AG08395 (cell line): ENCODE measurements at places on chromosomes 13 and 19.

GRCh38 chr13:110130431-110130830 is 176.5 kb downstream of the COL4A1 start:
- no peak for DNase-seq

DNA sequence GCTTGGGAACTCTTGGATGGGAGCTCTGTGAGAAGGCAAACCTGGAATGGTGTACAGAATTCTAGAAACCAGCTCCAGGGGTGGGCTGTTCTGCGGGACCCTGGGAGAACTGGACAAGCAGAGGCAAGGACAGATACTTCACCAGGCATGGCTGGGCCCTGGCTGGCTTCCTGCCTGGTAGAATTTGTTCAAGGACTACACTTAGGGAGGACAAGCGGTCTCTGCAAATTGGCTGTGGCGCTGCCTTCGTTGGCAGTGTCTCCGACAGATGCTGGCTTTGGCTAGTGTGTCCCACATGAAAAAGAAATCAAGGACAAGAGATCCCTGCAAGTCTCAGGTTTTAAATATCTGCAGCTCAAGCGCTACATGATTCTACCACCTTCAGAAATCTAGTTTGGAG is 12.4 kb downstream of the CEBPG start:
- no peak for DNase-seq

- no peak for DNase-seq
Measured at GRCh38 chr19:29593869-29594268, 12.2 kb upstream of the POP4 start.

DNA sequence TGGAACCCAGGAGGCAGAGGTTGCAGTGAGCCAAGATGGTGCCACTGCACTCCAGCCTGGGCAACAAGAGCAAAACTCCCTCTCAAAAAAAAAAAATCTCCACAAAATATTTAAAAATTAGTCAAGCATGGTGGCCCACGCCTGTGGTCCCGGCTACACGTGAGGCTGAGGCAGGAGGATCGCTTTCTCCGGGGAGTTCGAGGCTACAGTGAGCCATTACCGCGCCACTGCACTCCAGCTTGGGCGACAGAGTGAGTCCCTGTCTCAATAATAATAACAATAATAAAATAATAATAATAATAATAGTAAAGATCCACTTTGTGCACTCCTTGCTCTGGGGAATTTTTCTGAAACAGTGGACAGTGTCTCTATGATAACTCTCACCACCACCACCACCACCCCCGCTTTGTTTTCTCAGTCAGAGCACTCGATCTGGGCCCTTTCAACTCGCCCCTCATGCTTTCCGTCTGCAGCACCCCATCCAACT is 8.7 kb downstream of the NAPSA start:
- no peak for DNase-seq

DNA sequence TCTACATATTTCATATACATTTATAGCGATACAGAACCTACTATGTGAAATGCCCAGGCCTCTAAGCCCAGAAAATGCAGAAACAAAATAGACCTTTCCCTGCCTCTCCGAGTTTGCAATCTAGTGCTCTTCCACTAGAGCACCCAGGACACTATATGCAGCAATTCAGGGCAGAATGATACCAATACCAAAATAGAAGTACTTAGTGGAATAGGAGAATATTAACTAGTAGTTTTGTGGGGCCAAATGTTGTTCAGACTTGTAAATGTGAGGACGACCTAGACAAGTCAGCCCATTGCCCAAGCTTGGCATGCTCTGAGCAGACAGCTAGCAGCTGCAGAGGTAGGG is 35.8 kb upstream of the FLT1 start:
- DNase-seq = peak; percentile 21

GRCh38 chr19:14835011-14835410 is at the start of the genes OR7A5 and OR7C1:
Gene OR7A5, minus strand, starts transcription at chr19:14835185. Its CDS starts 6,944 bp downstream, at chr19:14828241.
Gene OR7C1, minus strand, starts transcription at chr19:14835185. Its CDS starts 35,049 bp downstream, at chr19:14800136.
- DNase-seq = no peak

DNA sequence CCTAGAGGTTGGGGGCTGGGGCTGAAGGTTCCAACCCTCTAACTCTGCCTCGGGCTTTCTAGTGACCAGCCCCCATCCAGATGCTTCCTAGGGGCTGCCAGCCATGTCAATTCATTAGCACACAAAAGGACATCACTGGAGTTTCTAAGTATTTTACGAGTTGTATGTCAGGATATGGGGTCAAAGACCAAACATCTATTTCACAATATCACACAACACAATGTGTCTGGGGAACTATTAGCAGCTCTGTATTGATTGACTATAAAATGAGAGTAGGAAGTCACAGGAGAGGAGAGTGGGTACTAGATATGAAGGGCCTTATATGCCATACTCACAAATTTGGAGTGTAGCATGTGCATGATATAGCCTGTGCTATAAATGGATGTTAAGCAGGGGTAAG is 42.1 kb downstream of the LPAR6 start:
- DNase-seq = no peak

DNA sequence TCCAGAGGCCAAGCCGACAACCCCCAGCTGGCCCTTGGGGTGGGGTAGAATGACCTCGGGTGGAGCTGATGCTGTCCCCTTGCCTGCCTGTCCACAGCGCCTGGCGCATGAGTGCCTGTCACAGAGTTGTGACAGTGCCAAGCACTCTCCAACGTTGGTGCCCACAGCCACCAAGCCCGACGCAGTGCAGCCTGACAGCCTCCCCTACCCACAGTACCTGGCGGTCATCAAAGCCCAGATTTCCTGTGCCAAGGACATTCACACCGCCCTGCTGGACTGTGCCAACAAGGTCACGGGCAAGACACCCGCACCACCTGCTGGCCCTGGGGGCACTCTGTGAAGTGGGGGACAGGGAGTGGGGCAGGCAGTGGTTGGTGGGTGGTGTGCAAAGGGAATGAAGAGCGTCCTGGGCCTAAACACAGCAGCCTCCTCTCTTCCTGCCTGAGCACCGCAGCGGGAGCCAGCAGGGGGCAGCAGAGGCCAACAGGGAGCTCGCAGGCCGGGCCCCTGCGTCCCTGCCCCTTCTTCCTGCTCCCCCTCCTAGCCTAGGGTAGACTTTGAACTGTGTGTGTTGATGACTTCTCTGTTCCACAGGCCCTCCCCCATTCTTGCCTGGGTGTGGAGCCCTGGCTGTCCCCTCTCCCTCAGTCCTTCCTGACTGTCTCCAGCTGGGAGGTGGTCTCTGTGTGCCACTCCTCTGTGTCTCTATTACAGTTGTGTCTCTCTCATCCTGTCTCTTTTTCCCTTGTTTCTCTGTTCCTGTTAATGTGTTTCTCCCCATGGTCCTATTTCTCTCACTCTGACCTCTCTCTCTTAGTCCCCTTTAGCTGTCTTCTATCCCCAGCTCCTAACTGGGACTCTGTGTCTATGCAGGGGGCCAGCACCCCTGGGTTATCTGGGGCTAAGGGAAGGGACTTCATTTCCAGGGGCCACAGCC is 6.5 kb downstream of the MED29 start:
- peak; percentile 88 for DNase-seq

- peak; percentile 52 for DNase-seq
Measured at GRCh38 chr19:57664269-57665127, 4.2 kb upstream of the ZSCAN4 start.

DNA sequence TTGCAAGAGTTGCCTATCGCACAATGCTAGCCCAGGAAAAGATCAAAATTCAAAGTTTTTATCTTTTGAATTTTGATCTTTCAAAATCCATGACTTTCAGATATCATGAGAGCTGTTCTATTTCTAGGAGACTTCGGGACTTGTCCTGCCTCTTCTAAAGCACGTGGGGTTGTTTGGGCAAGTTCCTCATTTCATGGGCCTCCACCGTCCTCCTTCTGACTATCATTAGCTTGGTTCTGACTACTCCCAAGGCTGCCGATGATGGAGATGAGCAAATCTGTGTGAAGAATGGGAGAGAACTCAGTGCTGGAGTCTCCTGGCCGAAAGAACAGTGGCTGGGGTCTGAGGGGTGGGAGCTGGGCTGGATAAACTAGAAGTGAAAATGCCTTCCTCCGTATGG is 86.5 kb downstream of the COL4A1 start:
- DNase-seq = no peak

DNA sequence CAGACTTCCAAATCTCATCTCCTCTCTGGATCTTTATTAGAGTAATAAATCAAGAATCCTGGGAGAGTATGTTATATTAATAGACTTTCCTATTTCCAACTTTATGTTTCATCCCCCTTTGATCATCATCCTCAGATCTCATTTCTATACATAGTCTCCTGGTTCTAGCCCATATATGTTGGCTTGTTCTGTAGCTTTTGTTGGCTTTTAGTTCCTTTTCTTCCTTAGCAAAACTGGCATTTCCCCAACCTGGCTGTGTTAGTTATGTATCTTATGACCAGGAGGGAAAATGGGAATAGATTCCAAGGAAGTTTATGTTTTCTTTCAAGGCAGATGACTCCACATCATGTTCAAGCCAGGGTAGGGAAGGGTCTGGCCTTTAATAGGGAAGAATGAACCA is 2464.5 kb downstream of the PCDH9 start:
- no peak for DNase-seq

DNA sequence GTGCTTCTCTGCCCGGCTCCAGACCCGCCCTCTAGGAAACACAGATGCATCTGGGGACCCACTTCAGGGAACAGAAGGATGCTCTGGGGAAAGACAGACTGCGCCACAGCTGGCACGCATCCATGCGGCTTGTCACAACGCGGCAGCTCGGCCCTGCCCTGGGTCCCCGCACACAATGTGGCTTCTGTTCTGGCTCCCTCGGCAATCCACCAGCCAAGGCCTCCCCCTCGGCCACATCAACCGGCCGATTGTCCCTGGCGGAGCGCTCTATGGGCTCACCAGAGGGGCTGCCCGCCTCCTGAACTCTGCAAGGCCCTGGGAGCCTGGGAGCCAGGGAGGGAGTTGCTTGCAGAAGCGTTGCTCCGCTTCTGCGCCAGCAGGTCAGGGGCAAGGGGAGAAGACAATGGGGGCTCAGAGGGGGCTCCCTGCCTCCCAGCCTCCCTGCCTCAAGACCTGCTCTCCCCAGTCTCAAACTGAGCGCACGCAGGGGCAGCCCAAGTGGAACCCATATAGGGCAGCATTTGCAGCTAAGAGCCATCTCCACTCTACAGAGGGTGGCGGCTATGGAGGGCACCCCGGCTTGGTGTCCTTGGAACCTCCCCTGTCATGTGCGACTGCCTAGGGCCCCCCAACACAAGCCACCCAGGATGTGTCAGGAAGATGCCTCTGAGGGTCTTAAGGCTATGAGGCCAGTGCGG is 37.9 kb downstream of the MLLT1 start:
- DNase-seq = no peak

DNA sequence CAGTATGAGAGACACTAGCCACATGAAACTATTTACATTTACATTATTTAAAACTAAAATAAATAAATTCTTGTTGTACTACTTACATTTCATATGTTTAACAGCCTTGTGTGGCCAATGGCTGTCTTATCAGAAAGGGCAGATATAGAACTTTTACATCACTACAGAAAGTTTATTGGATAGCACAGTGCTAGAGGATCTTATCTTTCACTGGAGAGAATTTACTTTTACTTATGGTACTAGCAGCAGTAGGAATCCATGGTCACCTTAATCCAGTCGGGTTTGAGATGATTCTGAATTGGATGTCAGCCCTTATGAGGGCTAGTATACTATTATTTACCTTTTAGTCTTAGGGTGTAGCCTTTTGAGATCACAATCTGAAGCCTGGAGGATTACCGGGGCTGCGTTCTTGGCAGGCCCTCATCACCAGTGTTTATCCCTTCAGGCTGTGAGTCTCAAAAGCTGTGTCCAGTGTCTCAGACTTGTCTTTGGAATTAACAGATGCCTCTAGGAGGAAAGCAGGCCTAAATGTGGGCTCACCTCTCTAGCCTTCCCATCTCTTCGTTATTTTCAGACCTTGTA is 21.7 kb downstream of the IFT88 start:
- DNase-seq = no peak

DNA sequence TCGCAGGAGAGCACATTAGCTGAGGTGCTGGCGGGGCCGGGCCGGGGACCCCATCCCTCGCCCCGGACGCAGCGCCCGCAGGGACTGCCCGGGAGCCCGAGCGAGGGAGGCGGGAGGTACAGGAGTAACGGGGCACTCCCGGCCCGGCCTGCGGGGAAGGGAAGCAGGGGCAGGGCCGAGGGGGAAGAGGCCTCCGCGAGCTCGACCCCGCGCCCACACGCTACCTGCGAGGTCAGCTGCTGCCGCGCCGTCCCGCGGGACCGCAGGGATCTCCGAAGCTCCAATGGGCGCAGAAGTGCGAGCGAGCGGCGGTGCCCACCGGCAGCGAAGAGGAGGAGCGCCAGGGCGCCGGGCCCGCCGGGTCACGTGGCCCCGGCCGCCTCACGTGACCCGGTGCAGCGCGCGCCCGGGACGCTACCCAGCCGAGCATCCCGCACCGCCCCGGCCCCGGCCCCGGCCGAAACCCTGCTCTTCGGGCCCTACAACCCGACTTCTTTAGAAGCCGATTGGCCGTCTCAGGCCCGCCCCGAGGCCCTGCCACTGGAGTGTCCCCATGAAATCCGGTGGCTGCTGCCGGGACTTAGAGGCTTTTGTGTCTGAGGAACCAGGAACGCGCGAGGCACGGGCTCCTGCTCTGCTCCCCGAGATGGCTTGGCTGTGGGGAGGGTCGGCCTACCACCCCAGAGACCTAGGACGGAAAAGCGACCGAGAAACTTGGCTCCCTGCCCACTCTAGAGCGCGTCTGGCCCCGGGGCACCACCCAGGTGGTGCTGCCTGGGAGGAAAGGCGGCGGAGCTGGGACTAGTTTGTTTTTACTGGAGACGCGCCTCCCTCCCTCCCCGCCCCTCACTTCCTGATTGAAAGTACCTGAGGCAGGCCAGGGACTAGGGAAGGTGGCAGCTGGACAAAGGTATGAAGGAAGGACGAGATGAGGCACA is at the start of gene RCBTB1:
TSS of gene RCBTB1 (minus strand) at position 339 of the 938 bp plus-strand sequence. CDS start 18,279 bp downstream, outside the sequence.
- DNase-seq = peak; percentile 92
